ENCODE measurements at places on chromosomes 6 and 20.

- DNase-seq, result no peak
These were observed 151.3 kb downstream of the SLC16A10 start for GRCh38 chr6:111238464-111239119.

DNA sequence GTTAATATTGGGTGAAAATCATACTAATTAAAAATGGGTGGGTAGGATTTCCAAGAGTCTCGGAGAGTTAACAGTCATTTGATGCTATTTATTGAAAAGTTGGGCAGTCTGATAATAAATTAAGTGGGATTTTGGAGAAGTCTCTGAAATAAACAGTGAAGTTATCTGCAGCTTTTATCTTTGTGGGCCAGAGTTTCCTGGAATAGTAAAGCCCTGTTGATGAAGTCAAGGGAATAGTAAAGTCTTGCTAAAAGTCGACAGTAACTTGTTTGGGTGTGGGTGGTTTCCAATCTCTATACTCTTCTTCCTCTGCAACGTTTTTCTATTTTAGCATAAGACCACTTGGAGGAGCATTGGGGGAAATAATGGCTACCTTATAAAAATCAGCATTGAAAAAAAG is 493.6 kb downstream of the EPM2A start:
- DNase-seq, result no peak

DNA sequence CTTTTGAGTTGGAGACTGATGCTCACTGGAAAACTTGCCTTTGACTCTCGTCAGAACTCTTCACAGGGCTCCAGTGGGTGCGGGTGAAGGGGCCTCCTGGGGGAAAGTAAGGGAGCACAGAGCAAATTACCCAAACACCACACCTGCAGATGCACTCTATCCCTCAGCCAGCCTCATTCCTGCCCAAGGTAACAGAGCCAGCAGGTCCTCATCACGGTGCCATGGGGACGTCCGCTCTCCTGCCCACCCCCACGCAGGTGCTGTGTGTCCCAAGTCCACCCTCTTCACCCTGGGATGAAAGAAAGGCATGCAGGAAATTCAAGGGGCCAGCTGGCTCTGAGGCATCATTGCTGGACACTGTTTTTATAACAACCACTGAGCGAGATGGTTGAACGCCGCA is 269.0 kb downstream of the SMOC2 start:
- DNase-seq, result no peak

DNA sequence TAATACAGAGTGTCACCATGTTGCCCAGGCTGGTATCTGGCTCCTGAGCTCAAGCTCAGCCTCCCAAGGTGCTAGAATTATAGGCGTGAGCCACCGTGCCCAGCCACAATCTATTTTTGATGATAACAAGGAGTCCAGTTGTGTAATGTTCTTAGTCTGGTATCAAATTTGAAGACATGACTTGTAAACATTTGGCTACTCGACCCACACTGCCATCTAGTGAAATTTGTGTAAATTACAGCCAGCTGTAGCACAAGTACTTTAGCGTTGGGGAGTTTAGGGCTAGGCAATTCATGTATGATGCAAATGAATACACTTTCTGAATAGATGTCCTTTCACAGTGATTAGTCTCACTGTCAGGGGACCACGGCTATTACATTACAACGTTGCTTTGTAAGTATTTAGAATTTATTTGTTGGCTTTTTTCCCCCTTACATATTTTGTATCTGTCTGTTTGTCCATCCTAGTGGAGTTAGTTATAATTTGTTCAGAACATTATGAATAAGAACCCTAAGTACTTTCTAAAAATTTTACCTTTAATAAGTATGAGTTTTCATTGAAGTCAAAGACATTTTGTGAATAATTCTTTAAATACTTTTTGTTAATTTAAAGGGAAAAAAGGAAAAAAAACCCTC is 139.7 kb downstream of the PRDM13 start:
- DNase-seq, result peak; percentile 52

DNA sequence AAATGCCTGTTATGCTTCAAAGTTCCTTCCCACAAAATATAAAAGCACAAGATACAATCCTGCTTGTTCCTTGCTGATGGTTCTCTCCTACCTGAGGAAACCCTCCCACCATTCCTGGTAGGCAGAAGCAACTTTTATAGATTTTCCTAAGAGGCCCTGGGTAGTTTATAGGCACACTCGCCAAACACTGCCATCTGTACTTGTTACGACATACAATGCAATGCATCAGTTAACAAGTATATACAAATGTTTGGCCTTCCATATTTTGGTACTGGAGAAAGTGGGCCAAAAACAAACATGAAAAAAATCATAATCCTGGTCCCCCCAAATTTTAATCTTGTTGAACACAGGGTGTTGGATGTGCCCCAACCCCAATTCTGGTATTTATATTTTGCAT is 16.6 kb downstream of the MCM9 start:
- DNase-seq, result no peak

GRCh38 chr6:28218312-28219248 is 6.5 kb upstream of the ZSCAN9 start:
- peak; percentile 81 for DNase-seq

DNA sequence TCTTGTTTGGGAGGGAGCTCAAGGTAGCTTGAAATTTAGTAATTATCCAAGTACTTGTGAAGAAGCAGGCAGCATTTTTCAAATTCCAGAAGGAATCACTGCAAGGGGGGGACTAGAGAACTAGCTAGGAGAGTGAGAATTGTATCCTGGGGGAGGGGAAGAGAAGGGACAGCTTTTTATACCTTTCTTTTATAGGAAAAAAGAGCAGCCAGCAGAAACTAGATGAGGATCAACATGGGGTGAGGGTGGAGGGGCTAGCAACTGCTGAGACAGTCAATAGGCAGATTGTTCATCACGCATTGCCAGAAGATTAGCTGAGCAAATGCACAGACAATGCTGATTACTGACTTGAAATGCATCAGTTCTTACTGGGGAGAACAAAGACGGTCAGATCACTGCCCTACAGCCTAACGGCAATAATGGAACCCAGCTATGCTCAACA is 514.3 kb upstream of the CITED2 start:
- DNase-seq, result no peak

DNA sequence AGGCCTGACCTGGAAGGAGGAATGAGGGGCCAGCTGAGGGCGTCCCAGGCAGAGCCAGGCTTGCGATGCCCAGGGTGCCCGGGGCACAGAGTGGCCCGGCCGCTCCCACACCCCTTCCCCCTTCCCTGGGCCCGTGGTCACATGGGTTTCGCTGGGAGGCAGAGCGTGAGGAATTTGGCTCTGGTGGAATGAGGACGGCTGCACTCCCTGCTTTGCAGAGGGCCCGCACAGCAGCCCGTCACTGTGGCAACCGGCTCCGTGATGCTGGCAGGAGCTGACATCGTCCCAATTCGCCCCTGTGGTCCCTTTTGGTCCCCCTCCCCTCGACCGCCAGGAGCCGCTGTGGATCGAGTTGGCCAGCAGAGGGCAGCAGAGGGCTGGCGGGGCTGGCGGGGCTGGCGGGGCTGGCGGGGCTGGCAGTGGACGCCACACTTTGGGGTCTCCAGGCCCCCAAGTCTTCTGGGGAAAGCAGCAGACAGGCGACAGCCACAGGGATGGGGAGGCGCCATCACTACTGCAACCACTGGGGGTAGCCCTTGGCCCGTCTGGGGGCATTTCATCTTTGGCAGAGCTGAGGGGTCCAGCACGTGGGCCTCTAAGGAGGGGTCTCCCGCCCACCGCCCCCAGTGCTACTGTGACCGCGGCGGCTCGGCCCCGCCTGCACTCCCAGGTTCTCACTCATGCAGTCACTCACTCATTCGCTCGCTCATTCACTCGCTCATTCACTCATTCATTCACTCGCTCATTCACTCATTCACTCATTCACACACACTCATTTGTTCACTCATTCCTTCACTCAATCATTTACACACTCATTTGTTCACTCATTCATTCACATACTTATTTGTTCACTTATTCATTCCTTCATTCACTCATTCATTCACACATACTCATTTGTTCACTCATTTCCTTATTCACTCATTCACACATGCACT is 49.7 kb upstream of the BHLHE23 start:
- DNase-seq, result peak; percentile 50

DNA sequence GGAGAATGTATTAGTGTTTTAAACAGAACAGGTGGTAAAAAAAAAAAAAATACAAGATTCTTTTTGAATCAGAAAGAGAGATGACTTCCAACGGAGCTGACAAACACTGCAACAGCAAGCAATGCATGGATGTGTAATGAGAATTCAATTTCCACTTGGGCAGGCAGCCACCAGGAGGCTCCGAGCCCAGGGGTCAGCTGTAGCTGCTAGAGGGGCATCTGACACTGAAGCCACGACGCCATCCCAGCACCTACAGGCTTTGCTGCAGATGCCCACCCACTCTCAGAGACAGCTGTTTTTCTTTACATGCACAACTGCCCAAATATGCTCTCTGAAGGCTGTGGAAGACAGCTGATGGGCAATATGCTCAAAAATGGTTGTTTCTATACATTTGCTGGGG is 75.4 kb downstream of the ELOVL5 start:
- no peak for DNase-seq

- no peak for DNase-seq
These were observed 736 bp downstream of the FAM217B start for GRCh38 chr20:59940956-59941294.

GRCh38 chr6:40774932-40775331 is 187.8 kb upstream of the LRFN2 start:
- no peak for DNase-seq

DNA sequence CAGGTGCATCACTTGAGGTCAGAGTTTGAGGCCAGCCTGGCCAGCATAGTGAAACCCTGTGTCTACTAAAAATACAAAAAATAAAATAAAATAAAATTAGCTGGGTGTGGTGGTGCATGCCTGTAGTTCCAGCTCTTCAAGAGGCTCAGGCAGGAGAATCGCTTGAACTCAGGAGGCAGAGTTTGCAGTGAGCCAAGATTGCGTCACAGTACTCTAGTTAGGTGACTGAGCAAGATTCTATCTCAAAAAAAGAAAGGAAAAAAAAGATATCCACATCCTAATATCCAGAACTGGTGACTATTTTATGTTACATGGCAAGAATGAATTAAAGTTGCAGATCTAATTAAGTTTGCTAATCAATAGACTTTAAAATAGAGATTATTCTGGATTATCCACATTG is 32.5 kb downstream of the SCGN start:
- DNase-seq, result no peak

- DNase-seq, result no peak
These were observed 139.1 kb downstream of the BTBD3 start for GRCh38 chr20:12056839-12057238.

DNA sequence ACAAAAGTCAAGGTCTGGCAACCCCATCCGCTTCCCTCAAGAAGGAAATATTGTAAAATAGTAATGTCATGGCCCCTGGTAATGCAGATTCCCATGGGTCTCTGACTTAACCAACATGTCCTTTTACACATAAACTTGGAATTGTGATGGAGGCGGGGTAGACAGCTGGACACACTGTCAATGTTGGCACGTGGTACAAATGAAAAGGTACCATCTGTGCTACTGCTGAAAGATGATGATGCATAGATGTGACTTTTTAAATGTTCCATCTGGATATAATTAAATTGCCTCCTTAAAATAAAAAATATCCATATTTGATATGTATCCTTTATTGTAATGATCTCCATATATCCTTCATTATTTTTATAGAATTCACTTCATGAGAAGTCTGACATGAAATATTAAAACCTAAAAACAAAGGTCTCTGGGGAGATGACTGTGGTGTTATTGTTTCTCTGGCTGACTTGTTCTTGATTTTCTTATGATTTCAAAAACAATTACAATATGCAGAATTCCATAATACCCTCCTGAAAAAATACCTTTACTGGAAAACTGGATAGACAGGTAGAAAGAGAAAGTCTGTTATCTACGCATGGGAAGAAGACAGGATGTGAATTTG is 104.5 kb downstream of the MKKS start:
- no peak for DNase-seq

- no peak for DNase-seq
These were observed 33.2 kb downstream of the BANF2 start for GRCh38 chr20:17732907-17733521.

GRCh38 chr20:60420676-60421229 is 462.5 kb downstream of the CDH26 start:
- DNase-seq, result no peak

DNA sequence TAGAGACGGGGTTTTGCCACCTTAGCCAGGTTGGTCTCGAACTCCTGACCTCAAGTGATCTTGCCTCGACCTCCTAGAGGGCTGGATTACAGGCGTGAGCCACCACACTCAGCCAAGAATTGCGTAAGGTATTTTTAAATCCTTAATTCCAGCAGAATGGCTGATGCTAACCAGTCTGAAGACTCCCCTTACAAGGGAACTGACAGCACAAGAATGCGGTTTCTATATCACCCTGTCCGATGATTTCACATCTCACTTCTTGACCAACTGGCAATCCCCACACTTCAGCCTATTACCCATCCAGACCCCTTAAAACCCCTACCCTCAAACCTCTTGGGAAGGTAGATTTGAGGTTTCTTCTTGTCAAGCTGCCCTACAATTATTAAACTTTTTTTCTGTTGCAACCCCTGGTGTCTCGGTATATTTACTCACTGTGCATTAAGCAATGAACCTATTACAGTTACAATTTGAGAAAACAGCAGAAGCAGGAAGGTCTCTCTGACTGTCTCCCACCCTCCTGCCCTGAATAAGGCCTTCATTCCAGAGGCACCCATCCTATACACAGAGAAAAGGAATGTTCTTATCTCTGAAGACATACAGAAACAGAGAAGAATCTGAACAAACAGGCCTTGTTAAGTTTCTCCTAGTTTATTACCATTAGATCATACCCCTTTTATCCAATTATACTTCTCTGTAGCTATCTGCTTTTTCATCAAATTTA is 164.9 kb downstream of the ARHGAP18 start:
- no peak for DNase-seq

DNA sequence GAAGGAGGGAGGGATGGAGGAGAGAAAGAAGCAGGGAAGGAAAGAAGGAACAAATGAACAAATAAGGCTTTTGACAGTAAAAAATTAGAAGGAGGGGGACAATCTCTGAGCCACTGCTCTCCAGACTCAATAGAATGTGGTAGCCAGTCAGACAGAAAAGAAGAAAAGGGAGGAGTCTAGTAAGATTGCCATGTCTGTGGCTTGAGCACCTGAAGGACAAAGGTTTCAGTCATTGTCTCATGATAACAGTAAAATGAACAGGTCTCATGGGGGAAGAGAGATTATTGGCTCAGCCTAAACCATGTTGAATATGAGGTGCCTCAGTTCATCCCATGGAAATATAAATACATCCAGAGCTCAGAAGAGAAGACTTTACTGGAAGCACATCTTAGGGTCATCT is 14.0 kb upstream of the LOC128125822 start:
- DNase-seq, result no peak

- no peak for DNase-seq
These were observed 4.9 kb downstream of the TGM2 start for GRCh38 chr20:38159957-38160756.

DNA sequence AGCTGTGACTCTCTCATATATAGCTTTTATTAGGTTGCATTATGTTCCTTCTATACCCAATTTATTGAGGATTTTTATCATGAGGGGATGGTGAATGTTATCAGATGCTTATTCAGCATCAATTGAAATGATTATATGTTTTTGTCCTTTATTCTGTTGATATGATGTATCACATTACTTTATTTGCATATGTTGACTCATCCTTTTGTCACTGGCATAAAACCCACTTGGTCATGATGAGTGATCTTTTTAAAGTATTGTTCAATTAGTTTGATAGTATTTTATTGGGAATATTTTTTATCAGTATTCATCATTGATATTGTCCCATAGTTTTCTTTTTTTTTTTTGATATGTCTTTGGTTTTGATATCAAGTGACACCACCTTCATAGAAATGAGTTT is 529.9 kb downstream of the MMUT start:
- no peak for DNase-seq

Measured in femur (tissue), 1 donor.